Spinal cord (tissue), 10 donors: ENCODE measurements at places on chromosomes 6 and 20. TPM values are rescaled to one million over a fixed set of nuclear protein-coding genes. Genes with fewer than 3 reads are reported as not detected.

CAGE1 gene
- total RNA-seq: 0.17 TPM

UBD gene
- 0.94 TPM for total RNA-seq

LRRN4 gene
- 0.20 TPM for total RNA-seq

CALHM5 gene
- total RNA-seq: 2.6 TPM

BCKDHB gene
- total RNA-seq: 36.0 TPM

SH3BGRL2 gene
- total RNA-seq: 25.1 TPM

KHDC1L gene
- not detected for total RNA-seq

GABRR1 gene
- total RNA-seq: 0.20 TPM

DNAAF9 gene
- total RNA-seq: 27.2 TPM
